NCI-H187 treated with DMSO at 0.1 percent for 48 hours (cell line): ENCODE measurements at places on chromosomes 11 and 22.

DNA sequence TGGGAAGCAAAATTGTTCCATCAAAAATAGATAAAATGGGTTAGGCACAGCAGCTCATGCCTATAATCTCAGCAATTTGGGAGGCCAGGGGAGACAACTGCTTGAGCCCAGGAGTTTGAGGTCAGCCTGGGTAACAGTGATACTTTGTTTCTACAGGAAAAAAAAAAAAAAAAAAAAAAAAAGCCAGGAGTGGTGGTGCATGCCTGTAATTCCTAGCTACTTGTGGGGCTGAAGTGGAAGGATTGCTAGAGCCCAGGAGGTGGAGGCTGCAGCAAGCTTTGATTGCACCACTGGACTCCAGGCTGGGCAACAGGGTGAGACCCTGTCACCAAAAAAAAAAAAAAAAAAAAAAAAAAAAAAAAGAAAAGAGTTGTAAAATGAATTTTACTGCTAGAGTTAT is 49.6 kb downstream of the KIF18A start:
- DNase-seq = no peak

- no peak for DNase-seq
Measured at GRCh38 chr11:128472128-128473089, 114.9 kb downstream of the ETS1 start.

DNA sequence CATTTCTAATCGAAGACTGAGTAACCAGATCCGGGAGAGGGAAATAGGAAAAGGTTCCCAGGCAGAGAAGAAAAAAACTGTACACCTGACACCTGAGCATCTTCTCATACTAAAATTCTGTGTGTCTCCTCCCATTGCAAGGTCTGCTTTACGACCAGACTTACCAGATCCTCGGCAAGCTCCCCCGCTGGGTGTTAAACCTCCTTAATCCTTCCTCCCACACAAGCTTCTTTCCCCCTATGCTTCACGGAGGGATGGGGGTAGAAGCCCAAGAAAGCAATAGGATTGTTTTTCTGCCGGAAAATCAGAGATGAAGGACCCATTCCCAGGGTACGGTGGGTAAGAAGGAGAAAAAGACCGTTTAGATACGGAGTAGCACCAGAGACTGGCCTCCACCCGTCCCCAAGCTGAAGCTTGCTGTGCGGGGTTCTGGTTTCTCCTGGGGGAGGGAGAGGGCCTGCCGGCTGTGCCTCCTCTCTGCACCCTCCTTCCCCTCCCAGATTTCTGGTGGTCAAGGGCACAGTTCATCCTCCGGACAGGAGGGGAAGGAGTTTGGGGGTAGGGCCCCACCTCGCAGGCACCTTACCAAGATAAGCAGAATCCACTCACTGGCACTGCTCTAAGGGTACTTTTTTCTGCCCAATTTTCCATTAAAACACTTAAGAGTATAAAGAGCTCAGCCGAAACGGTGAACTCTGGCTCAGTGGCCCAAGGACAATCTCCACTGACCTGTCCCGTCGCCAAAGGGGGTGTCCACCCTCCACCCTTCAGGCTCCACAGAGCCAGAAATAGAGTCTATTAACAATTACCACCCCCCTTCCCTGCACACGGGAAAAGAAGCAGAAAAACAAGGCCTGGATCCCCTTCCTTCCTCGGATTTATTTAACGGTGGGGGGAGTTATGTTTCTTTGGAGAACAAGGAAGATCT is 1.2 kb downstream of the TOB2 start:
- peak; percentile 3 for DNase-seq

- DNase-seq = peak; percentile 90
Measured at GRCh38 chr11:114847306-114847975, 169.1 kb downstream of the NXPE2 start.

- no peak for DNase-seq
Measured at GRCh38 chr11:61163714-61164605, 2.7 kb upstream of the VPS37C start.

- DNase-seq = no peak
Measured at GRCh38 chr11:103602840-103603239, 433.6 kb upstream of the DDI1 start.

DNA sequence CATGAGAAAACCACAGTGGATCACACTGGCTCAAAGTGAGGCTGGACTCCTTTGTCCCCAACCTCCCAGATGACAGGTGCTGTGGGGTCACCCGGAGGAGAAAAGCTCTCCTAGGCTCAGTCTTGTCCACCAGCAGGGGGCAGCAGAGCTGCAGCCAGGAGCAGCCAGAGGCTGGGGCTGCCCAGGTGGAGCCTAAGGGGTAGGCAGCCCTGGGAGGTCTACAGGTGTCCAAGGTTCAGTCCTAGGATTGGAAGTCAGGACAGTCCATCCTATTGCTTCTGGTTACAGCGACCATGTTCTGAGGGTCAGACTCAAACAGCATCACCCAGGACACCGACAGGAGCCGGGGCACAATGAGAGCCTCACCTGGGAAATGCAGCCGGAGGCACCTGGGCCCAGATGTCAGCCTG is 77.6 kb upstream of the IGLL5 start:
- no peak for DNase-seq

GRCh38 chr11:35099278-35100012 is 39.5 kb upstream of the CD44 start:
- no peak for DNase-seq

- no peak for DNase-seq
Measured at GRCh38 chr11:627308-627576, 261 bp upstream of the SCT start.

- DNase-seq = no peak
Measured at GRCh38 chr11:67646535-67647336, 3.8 kb downstream of the ACY3 start.

DNA sequence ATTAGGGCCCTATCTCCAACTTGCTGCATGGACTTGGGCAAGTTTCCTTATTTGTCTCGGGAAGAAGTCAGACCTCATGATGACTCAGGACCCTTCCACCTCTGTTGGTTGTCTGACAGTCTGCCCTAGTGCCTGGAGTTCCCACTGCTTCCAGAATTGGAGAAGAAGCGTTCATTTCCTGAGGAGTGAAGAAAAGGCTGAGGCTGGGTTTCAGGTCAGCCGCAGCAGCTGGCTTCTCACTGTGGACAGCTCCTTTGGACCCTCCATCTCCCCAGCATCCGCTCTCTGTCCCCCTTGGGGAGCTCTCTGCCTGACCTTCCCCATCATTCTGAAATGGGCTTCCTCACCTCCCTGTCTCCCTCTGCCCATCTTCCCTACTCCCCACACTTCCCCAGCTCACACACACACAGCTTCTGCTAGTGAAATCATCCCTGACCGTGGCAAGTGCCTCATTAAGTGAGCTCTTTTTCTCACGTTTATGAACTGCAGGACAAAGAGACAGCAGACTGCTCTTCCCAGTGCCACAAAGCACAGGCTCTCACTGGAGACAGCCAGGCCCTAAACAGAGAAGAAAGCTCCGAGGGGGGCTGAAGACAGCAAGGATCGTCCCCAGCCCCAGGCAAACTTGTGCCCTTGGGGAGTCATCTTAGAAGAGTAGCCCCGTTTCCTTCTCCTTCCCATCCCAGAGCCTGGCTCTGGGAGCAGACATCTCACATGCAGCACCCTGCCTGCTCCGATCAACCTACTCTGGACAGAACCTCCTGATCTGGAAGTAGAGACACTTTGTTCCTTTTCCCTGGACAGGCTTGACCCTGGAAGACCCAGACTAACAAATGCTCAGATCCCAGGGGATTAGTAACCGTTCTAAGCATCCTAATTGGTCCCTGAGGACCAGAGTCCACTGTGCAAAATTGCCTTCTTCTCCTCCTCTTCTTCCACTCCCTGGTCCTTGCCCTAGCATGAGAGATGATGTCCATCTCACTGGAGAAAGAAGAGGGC is 157.9 kb downstream of the FEZ1 start:
- no peak for DNase-seq

- DNase-seq = no peak
Measured at GRCh38 chr11:12226093-12226492, 115.7 kb downstream of the MICAL2 start.

DNA sequence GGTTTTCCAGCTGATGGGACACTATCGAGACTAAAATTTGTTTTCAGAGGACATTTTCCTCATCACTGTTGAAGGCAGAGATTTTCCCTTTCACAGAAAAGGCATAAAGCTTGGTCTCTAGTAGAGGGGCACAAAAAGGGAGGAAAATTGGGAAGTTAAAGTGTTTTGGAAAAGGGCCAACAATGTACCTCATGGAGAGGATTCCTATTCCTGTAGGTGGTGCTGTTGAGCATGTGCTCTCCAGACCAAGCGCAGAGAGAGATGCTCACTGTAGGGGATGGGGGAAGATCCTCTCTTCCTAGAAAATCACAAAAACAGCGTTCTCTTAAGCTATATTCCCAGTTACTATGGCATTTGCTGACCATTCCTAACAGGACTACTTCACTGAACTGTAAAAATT is 44.9 kb downstream of the OR4C46 start:
- DNase-seq = no peak

GRCh38 chr11:134562196-134562595 is 150.2 kb upstream of the B3GAT1 start:
- no peak for DNase-seq

GRCh38 chr22:36900880-36901279 is 12.5 kb upstream of the CSF2RB start:
- no peak for DNase-seq

DNA sequence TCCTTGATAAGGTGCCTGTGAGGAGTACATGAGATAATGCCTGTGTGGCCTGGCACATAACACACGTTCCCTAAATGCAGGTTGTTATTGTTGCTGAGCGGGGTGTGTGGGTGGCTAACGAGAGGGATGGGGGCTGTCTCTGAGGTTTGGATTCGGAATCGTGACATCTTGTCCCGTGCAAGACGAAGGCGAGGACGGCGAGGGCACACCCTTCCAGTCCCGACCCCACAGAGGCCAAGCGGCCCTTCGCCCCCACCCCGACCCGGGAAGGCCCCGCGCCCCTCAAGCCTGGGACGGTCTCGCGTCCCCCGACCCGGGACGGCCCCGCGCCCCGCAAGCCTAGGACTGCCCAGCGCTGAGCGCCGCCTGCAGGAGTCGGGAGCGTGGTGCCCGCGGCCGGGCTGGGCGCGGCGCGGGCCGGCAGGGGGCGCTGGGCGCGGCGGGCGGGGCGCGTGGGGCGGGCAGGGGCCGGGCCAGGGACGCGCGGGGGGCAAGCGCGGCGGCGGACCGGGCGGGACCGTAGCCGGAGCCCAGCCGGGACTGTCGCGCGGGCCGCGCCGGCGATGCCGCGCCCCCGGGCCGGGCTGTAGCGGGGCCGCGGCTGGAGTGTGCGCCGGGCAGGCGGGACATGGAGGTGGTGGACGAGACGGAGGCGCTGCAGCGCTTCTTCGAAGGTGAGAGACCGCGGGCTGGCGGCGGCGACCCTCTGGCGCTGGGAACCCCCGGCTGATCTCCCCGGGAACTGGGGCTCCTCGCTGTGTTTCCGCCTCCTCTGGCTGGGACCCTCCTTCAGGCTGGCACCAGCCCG is at the start of gene MYRF:
MYRF (plus strand) TSS at position 520 of the 808 bp plus-strand sequence; CDS start at position 629, 109 bp downstream.
- no peak for DNase-seq

DNA sequence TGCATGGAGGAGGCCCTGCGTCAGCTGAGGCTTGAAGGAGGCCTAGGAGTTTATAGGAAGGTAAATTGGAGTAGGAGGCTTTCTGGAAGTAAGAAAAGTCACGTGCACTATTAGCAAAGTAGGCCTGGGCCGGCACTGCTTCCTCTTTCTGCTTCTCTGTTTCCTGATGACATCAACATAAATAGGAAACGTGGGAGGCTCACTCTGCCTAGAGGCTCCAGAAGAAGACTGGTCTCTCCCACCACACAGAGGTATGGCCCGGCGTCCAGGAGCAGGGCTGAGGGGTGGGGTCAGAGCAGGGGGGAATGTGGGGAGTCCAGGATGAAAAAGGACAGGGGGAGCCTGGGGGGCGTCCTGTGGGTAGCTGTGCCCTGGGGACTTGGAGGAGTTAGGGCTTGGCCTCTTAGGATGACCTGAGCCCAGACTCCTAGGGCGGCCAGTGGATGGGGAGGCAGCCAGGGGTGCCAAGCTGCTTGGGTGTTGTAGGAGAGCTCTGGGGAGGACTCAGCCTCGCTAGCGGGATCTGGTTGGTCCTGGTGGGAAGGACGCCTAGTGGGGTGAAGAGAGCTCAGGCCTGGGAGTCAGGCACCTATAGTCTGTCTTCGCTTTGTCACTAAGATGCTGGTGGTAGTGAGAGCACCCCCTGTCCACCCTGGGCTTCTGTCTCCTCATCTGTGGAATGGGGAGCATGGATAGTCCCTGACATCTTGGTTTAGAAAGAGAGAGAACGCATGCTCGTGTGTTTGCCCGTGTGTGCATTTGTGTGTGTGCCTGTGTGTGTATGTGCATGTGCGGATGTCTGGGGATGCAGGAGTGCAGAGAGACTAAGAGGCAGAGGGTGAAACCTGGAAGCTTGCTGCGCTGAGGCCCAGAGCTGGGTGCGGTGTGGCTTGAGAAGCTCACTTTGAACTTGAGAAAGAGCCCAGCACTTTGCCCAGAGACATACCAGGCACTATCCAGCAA is at the start of gene CSF2RB:
CSF2RB (plus strand) TSS at position 202 of the 963 bp plus-strand sequence. CDS start 8,580 bp downstream, outside the sequence.
- DNase-seq = no peak

DNA sequence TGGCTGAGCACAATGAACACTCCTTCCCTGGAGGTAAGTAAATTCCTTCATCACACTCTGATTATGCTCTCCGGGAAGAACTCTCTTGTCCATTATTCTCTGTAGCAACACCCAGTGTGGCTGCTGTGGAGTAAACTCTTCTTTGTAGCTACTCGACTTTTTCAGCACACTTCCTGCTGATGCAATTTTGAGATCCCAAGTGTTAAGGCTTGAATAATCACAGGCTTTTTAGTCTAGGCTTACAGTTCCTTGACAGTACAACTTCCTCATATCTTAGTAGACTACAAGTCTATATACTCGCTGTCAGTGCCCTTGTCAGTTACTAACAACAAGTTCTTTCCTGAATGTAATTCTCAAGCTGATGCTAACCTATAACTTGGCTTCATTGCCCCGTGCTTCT is 301.8 kb upstream of the API5 start:
- DNase-seq = no peak

DNA sequence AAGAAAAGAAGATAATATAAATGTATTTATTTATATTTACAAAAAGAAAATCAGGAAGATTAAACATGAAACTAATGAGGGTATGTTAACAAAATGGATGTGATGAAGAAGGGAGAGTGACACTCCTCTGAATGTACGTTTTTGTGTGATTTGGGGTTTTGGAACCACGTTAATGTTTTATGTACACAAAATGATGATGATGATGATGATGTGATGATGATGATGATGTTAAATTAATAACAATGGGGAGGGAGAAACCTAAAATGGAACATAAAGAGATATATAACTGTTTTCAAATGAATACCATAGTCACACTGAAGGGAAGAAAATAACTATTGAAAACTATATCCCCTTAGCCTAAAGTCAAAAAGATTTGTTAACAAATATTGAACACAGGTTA is 143.1 kb downstream of the RCN1 start:
- DNase-seq = no peak

GRCh38 chr11:70413151-70413550 is 14.8 kb downstream of the CTTN start:
- no peak for DNase-seq
